G401 (cell line): ENCODE measurements at places on chromosomes 4 and X. TPM values are rescaled to one million over a fixed set of nuclear protein-coding genes. Genes with fewer than 3 reads are reported as not detected.
A peak's percentile ranks its signal among the peaks of the same experiment; 100 is the strongest.

Gene NXF2
- not detected in 2 replicates for total RNA-seq

Gene ERAS
- 9.6 TPM in 1 of 2 replicates, not detected in the other for total RNA-seq

Gene GPC3
- total RNA-seq, result 730 and 743 TPM in 2 replicates

Gene CT45A3
- 1.7 TPM in 1 of 2 replicates, not detected in the other for total RNA-seq

Gene MGARP
- not detected in 2 replicates for total RNA-seq

Gene COL4A6
- total RNA-seq, result not detected in 2 replicates

Gene ANXA5
- 153 and 171 TPM in 2 replicates for total RNA-seq

DNA sequence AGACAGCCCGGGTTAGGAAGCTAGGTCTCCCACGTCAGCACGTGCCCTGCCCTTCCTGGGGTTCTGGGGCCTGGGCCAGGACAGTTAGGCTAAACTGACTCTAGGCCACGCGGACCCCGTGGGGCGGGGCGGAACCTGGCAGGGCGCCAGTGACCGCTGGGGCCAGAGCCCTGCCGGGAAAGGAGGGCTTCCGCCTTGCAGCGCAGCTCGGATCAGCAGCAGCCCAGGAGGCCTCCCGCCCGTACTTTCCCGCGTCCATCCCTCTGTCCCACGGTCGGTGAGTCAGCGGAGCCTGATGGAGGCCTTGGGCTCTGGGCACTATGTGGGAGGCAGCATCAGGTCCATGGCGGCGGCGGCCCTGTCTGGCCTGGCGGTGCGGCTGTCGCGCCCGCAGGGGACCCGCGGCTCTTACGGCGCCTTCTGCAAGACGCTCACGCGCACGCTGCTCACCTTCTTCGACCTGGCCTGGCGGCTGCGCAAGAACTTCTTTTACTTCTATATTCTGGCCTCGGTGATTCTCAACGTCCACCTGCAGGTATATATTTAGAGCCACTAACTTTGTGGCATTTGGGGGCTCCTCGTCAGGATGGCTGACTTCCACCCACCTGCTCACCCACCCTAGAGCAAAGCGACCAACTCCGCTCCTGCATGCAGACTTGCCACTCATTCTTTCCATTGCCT lies at the start of gene SMIM10:
Gene SMIM10 (plus strand): TSS at position 191 of the 681 bp plus-strand sequence. CDS start 105 bp downstream, at position 296.
- DNase-seq, result peak; percentile 0

GRCh38 chr4:1164040-1164439 lies 8.3 kb downstream of the SPON2 start:
- DNase-seq, result no peak

GRCh38 chr4:6557856-6558255 lies 17.1 kb upstream of the MAN2B2 start:
- no peak for DNase-seq

DNA sequence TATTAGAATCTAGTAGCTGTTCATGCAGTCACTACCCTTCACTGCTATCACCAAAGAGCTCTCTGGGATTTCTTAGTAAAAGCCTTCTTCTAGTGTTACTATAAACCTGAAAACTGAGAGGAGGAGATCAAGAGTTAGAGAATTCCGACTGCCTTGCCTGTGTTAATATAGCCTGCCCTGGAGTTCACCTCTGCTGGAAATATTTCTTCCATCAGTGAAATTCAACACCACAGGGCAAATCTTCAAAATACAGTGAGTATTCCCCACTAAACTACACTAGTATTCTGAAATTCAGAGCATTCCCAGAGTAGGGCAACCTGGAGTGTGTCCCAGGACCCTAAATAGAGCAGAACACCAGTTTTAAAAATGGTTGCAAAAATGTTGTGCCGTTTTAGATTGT lies 301.1 kb downstream of the ARHGAP24 start:
- DNase-seq, result no peak

- no peak for DNase-seq
Observed at GRCh38 chr4:173420801-173421200, 21.9 kb upstream of the SCRG1 start.

- no peak for DNase-seq
Observed at GRCh38 chrX:41984628-41985027, 61.3 kb upstream of the CASK start.

DNA sequence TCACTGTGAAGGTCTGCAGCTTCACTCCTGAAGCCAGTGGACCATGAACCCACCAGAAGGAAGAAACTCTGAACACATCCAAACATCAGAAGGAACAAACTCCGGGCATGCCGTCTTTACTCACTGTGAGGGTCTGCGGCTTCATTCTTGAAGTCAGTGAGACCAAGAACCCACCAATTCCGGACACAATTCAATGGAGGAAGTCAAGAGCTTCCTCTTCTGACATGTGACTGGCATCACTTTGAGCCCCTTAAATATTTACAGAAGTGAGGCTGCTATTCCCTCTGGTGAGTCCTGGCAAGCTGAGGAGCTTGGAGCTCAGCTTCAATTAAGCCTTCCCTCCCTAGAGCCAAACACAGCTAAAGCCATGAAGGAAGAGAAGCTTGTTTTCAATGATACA lies 103.5 kb upstream of the SRD5A3 start:
- DNase-seq, result no peak

- DNase-seq, result peak; percentile 30
Observed at GRCh38 chr4:84063619-84064018, 435.5 kb downstream of the NKX6-1 start.

- DNase-seq, result no peak
Observed at GRCh38 chrX:431056-431455, 44.3 kb upstream of the PPP2R3B start.

- no peak for DNase-seq
Observed at GRCh38 chr4:162706051-162706450, 460.6 kb downstream of the NAF1 start.

DNA sequence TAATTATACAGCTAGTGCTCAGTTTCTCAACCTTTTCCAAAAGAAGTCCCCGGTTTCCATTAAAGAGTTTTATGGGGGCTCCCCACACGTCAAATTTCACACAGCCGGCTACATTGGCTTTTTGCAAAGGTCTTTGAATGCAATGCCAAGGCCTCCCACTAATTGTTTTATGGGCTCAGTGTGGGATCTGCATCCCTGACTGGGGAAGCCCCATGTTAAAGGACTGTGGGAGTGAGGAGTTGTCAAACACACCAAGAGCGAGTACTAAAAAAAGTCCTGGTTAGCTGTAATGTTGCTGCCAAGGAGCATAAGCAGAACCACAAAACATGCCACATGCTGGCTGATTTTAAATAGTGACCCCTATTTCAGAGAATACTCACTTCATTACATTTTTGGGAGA lies 162.6 kb downstream of the BMPR1B start:
- DNase-seq, result no peak

- DNase-seq, result no peak
Observed at GRCh38 chr4:61214680-61215079, 14.6 kb downstream of the ADGRL3 start.

DNA sequence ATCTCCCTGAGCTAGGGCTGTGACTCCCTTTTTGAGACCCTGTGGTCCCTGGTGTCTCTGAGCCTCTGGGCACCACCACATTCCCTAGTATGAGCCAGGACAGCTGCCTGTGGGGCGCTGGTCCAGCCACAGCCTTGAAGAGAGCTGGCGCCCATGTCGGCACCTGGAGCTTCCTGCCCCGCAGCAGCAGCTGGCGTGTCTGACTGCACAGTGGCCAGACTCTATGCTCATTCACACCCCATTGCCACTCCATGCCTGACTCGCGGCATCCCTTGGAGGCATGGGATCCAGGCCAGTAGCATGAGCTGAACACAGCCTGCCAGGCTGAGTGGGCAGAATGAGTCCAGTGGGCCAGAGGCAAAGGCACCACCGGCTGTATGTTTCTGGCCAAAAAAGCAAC lies 8.3 kb upstream of the SPP1 start:
- DNase-seq, result no peak

- DNase-seq, result no peak
Observed at GRCh38 chr4:130074096-130074495, 978.1 kb downstream of the C4orf33 start.

DNA sequence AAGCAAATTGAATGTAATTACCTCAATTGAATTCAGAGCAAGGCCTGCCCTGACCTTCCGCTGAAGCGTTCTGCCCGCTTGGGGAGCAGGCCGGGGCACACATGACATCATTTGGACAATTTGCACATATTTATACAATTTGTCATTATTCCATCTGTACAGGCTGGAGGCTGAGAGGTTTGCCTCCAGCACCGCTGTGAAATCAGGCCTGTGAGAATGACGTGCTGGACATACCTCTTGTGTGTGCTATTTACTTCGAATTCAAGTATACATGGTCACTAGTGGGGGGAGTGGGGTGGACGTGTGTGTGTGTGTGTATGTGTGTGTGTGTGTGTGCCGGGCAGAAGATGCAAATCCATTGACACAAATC lies 285.6 kb downstream of the SHOX start:
- DNase-seq, result no peak

GRCh38 chrX:74179499-74179898 lies 124.5 kb upstream of the ZCCHC13 start:
- no peak for DNase-seq

DNA sequence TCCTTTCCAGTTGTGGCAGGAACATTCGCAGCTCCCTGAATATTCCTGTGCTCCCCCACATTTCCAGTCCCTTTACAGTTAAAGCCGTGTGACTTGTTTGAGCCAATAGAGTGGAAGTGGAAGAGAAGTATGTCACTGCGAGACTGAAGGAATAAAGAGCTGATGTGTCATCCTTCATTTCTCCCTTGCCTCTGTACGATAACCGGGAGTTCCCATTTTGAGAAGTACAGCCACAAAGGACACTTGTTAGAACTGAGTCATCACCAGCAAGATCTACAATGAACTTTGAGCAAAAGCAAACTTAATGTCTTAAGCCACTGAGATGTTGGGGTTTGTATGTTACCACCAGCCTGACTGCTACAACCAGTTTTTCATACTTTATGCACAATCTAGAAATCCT lies 92.3 kb downstream of the SPRY1 start:
- no peak for DNase-seq

- DNase-seq, result no peak
Observed at GRCh38 chr4:174449944-174450785, 72.1 kb downstream of the HPGD start.

DNA sequence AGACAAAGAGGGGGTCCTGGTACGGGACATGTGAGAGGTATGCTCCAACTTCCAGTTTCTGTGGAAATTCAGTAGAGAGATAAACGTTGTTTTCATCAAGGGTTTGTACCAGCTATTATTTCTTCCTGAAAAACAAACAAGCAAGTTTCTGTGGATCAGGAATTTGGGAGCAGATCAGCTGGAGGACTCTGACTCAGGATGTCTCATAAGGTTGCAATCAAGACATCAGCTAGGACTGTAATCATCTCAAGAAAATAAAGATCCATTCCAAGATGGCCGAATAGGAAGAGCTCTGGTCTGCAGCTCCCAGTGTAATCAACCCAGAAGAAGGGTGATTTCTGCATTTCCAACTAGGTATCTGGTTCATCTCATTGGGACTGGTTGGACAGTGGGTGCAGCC lies 23.5 kb upstream of the NFKB1 start:
- no peak for DNase-seq

DNA sequence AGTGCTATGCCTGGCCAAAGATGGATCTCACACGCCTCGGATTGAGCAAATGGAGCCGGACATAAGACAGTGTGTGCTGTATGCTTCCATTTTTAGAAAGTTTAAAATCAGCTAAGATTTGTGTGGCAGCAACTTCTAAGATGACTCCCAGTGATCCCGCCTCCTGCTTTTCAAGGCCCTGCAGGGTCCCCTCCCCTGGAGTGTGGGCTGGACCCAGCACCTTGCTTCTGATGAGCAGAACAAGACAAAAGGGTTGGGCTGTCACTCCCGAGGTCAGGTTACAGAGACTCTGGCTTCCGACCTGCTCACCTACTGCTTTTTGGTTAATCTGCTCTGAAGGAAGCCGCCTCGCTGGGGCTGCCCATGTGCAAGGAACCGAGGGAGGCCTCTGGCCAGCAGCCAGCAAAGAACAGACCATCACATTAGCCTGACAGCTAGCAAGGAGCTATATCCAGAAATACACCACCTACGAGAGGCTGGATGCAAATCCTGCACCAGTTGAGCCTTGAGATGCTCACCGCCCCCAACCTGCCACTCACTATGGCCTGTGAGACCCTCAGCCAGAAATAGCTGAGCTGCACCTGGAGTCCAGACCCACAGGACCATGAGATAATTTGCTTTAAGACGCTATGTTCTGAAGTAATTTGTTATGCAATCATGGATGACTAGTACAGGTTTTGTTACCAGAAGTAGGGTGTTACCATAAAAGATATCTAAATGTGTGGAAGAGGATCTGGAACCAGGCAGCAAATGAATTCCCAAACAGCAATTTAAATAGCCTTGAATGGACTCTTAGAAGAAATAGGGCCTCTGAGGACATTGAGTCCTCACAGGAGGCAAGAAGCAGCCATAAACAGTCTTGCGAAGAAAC lies 47.6 kb downstream of the CRMP1 start:
- peak; percentile 72 for DNase-seq

DNA sequence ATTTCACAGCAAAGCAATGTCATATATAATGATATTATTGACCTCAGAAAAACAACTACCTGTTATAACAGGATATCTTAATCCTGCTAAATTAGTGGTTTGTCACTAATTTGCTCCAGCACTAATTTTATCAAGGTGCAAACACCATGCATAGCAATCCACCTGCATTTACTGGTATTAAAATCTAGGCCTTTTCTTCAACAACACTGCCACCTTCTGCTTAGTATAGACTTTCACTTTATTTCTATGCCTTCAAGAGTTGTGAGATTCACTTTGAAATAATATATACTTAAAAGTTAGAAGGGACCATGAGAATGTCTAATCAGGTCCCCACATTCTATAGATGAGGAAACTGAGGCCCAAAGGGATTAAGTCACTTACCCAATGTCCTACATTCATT lies 82.1 kb upstream of the IQCM start:
- peak; percentile 17 for DNase-seq

DNA sequence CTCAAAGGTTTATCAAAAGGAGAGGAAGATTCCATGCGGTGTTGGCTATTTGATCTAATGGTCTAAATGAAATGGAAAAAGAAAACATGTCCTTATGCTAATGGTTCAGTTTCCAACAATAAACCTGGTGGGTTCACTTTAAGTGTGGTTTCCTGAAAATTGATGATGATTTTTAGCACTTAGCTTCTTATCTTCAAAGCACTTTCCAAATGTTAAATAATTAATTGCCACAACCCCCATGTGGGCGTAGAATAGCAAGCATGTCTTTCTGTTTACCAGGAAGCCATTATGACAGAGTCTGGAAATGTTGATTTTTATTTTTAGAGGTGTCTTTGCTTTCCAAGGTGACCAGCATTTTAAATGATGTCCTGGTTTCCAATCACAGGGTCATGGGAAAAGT lies 134.8 kb upstream of the SLC4A4 start:
- no peak for DNase-seq

GRCh38 chrX:65643531-65644052 lies 23.9 kb upstream of the MSN start:
- no peak for DNase-seq

DNA sequence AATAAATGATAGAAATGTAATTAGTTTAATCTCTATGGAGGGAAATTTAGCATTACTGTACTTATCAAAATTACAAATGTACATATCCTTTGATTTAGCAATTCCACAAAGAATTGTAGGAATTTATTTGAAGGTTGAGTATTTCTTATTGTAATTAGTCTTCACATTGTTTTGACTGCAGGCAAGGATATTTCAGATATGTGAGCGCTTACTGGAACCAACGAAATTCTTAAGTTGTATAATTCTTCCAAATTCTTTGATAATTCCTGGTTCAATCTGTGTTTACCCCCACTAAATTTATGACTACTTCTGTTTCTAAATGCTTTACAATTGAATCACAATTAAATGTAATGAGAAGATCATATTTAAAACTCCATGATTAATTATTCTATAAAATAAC lies 26.9 kb upstream of the WWC2 start:
- DNase-seq, result no peak

GRCh38 chr4:87908336-87908735 lies 67.2 kb upstream of the SPP1 start:
- no peak for DNase-seq
